ENCODE measurements at places on chromosomes 12 and 14.

- DNase-seq, result no peak
Observed at GRCh38 chr14:101226603-101227425, 323.3 kb upstream of the RTL1 start.

DNA sequence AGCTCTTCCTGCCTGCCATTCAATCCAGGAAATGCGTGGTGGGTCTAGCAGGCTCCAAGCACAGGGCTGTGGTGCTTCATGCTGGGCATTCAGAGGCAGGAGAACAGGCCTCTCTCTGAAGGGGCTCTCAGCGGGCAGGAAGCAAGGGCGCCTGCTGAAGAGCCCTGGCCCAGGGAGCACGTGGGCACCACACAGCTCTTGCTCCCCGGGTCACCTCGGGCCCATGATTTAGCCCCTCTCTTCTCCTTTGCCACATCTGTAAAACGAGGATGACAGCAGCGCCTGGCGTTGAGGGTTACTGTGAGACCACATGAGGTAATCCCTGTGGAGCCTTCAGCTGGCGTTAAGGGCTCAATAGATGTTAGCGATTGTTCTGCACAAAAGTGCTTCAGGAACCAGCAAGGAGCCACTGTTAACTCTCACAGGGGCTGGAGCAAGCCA is 37.6 kb upstream of the SPTLC2 start:
- no peak for DNase-seq

DNA sequence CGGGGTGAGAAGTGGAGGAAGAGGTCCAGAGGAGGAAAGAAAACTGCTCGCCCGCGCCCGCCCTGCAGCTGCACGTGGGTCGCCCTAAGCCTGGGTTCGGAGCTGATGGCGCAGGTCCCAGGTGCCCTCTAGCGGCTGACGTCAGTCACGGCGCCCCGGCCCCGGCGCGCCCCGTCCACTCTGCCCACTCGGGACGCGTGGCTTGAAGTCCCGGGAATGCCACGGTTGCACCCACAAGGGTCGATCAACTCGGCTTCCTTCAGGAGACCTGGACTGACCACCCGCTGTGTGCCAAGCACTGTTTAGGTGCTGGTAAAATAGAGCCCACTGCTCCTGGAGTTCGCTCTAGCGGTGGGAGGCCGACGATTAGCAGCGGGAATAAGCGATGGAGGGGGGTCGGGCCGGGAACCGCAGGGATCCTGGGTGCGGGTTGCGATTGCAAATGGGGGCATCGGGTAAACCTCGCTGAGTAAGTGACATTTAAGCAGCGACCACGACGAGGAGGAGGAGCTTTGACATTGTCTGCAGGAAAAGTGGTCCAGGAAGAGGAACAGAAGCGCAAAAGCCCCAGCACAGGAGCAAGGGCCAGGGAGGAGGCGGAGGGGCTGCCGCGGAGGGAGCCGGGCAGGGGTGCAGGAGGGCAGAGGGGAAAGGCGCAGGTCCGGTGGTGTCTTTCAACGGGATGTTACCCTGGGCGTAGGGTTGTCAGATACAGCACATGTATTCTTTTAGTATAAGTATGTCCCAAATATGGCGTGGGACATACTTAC is 5.1 kb upstream of the ZNF839 start:
- peak; percentile 82 for DNase-seq

DNA sequence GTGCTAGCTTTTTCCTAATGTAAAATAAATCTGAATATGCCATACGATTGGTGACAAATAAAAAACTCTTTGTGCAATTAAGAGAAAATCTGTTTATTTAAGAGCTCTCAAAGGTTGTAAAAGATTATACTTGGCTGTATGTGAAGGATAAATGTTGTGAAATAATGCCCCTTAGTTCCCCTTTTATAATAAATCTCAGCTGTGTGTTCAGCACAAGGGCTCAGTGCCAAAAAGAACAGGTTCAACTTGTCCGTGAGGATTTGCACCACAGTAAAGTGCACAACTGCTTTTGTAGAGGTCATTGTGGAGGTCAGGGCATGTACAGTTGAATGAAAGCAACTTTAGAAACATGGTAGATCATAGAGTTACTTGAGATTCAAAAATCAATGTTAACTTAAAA is 118.6 kb downstream of the TRMT5 start:
- DNase-seq, result no peak

DNA sequence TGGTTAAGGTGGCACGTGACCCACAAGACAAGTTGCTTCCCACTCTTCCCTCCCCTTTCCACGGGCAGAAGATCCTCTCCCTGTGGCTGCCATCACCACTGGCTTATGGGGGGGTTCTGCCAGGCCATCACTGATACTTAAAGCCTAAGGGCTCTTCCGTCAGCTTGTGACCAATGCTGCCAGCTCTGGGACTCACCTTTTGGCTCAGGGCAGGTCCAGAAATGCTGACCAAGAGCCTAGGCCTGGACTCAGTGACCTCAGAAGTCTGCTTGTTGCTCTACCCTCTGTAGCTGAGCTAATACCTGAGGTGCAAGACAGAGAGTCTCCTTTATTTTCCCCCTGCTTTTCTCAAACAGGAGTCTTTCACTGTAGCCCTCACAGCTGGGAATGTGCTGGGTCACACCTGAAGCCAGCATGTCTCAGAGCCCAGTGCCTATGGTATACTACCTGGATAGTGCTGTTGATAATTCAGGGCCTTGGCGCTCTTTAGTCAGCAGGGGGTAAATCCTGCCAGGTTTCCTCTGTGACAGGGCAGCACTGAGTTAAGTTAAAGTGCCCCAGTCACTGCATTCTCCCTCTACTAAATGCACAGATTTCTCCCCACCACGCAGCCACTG is 19.7 kb downstream of the FGD4 start:
- DNase-seq, result no peak

- DNase-seq, result no peak
Observed at GRCh38 chr12:125340791-125341190, 275.6 kb downstream of the AACS start.

DNA sequence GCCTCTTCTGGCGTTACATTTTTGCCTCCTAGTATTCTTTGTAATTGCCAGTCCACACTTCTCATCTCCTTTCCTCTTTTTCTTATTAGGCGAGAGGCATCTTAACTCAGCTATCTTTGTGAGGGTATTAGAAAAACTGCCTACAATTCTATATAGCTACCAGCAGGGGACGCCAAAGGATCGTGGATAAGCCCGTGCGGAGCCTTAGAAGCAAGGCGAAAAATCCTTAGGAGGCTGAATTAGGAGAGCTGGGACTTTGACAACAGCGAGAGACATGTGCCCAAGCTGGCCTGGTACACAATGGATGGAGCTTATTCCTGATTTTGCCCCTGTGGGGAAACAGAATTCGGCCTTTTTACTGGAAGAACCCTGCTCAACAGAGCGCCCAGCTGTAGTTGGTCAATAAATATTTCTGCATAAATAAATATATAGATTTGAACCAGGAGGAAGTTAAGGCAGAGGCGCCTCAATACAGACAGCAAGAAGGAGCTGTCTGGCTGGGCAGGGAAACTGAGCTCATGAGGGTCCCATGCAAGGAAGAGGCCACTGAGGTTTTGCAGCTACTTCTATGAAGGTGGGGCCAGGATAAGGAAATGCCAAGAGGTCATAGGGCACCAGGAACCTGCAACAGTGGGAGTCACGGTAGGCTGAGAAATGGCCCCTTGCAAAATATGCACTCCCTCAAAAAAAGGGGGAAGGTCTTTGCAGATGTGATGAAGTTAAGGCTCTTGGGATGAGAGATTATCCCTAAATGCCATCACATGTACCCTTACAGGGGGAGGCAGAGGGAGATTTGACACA is 14.6 kb upstream of the RBM19 start:
- peak; percentile 30 for DNase-seq

GRCh38 chr14:24054646-24055045 is 2.8 kb downstream of the CARMIL3 start:
- no peak for DNase-seq

GRCh38 chr14:83467811-83468210 is 1934.2 kb upstream of the SEL1L start:
- DNase-seq, result no peak

Measured in CD4-positive, alpha-beta T cell treated with Interleukin-10 for 1 hour (primary cell).